ENCODE measurements at places on chromosomes 5 and 9.
A peak's percentile ranks its signal among the peaks of the same experiment; 100 is the strongest.

DNA sequence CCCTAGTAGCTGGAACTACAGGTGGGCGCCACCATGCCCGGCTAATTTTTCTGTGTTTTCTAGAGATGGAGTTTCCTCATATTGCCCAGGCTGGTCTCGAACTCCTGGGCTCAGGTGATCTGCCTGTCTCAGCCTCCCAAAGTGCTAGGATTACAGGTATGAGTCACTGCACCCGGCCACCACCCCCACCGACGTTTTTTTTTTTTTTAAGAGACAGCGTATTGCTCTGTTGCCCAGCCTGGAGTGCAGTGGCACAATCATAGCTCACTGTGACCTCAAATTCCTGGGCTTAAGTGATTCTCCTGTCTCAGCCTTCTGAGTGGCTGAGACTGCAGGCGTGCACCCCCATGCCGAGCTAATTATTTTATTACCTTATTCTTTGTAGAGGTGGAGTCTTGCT, 38.2 kb downstream of the WDR70 start:
- DNase-seq: no peak

DNA sequence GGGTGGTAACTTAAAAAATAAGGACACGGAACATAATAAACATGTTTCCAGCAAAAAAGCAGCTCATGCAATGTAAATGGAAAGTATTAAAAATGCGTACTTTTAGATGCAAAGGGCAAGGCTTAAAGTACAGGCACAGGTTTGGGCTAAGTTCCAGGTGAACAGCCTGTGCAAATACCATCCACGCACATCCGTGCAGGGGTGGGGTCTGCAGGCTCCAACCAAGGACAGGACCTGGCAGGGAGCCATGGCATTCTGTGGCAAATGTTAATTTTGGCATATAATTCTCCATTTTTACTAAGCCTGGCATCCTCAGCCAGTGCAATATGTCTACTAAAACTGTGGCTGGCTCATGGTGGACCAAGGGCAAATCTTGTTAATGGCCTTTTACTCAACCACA, 365.8 kb upstream of the DAP start:
- DNase-seq: no peak

DNA sequence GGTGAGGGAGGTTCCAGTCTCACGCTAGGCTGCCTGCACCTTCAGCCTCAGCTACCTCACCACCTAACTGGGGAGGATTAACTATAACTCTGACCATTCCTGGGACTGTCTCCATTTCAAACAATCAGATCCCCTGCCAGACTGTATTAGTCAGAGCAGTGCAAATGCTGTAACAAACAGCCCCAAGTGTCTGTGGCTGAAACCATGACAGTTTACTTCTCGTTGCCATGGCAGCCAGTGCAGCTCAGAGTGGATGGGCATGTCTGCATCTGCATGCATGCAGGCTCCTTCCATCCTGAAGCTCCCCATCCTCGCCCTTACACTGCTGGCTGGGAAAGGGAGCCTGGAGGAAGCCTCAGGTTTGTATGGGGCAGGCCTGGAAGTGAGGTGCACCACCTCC, 86.7 kb downstream of the KCNIP1 start:
- DNase-seq: no peak

GRCh38 chr9:6328103-6328502, at the start of gene TPD52L3:
Gene TPD52L3 (plus strand): TSS chr9:6328375. CDS start chr9:6328596, 221 bp downstream.
- DNase-seq: no peak

- DNase-seq: no peak
Observed at GRCh38 chr5:88951457-88951856, 68.5 kb upstream of the MEF2C start.

DNA sequence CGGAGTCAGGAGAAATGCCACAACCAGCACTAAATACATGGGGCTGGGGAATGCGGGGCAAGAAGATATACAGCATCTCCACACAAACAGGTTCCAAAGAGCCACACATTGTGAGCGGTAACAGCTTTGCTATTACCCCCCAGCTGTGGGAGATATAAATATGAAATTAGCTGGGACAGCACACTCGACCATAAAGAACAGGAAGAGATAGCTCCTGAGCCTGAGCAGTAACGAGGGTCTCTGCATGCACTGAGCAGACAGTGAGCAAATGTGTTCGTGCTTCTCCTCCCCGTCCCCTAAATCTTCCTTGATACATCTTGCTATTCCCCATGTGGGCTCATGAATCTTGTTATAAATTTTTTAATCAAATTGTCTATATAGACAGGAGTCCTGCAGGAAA, 53.1 kb downstream of the ADAMTS2 start:
- no peak for DNase-seq

DNA sequence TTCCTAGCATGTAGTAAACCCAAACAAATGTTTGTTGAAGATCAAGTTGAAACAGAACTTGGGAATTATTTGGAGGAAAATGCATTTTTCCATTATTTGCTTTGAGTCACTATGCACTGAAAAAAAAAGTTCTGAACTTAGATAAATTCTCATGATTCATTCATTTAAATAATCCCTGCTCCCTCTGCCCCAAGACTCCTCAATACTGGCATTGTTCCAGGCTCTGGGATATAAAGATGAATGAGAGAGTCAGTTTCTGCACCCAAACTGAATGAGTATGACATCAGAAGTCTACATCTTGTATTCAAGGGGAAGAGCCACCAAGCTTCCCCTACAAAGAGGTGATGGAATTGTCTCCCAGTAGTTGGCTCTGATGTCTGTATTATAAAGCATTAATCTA, 123.9 kb downstream of the SEC61B start:
- DNase-seq: peak; percentile 69

GRCh38 chr9:114696814-114697544, 15.0 kb upstream of the TEX48 start:
- peak; percentile 74 for DNase-seq

GRCh38 chr9:96256800-96257199, 45.2 kb downstream of the HSD17B3 start:
- DNase-seq: peak; percentile 13

GRCh38 chr5:145014109-145014508, 821.0 kb downstream of the PRELID2 start:
- no peak for DNase-seq

DNA sequence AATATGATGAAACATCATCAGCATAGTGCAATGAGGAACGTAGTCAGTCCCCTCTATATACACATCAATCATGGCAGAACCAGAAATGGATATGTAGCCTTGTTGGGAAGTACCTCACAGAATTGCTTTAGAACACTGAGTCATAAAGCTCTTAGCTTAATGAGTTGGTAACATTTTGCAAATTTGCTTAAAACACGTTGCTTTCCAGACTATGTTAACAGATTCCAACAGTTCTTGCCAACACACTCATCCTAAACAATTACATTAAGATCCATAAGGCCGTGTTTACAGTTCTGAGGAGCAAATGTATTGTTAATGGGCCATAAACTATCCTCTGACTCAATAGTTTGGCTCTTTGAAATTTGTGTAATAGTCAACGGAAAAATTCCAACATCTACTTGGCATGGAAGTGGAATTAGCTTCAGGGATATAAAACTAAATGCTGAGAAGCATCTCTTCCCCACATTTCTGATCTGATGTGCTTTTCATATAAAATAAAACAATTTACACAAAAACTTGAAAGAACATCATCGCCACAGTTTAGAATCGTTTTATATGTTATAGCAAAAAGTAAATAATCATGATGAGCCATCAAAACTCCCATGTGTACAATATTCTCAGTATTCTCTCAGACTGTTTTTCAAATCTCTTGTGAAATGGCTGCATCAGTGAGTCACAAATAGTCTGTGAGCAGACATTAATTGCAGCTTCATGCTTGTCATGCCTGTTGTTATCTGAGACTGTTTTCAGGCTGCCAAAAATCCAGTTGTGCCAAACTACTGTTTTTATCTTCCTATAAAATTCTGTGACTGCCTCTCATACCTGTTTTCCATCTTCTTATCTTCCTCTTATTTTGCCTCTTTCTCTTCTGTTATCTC, 291.9 kb downstream of the COX7C start:
- peak; percentile 92 for DNase-seq

- peak; percentile 79 for DNase-seq
Observed at GRCh38 chr9:80649001-80649420, 1040.3 kb downstream of the TLE1 start.

GRCh38 chr9:135330307-135330631, 149.3 kb upstream of the PPP1R26 start:
- no peak for DNase-seq

DNA sequence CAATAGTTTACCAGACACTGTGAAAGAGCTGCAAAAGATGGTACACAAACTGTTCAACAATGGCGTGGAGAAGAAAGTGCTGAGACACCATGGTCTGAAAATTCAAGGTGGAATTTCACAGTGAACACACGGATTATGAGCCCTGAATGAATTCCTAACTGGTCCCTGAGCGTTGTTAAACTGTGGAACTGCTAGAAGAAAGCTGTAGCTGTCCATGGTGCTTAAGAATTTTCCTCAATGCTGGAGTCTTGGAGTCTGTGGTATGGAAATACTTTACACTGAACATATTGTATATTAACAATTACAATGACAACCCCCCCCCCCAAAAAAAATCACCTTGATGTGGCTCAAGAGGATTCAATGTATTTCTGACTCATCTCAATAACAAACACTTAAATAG, 68.5 kb downstream of the SLC24A2 start:
- peak; percentile 15 for DNase-seq

DNA sequence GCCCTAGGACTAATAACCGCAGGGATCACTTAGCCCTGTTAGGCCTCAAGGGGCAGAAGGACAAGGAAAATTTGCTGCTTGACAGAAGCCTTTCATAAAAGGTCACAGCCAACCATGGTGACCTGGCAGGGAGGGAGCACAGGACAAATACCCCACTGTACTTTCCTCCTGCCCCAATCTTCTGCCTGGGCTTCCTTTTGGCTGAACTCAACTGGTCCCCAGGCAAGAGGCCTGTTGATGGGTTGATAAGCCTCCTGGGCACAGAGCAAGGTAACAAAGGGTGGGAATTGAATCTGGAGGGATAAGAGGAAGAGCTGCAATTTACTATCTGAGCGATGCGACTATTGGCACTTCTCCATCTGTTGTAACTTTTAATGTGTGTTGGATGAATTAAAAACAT, 392.9 kb downstream of the RASEF start:
- DNase-seq: no peak

GRCh38 chr5:107470295-107470582, 200.5 kb downstream of the EFNA5 start:
- peak; percentile 57 for DNase-seq

GRCh38 chr9:89923961-89924504, 319.2 kb downstream of the GADD45G start:
- DNase-seq: no peak

DNA sequence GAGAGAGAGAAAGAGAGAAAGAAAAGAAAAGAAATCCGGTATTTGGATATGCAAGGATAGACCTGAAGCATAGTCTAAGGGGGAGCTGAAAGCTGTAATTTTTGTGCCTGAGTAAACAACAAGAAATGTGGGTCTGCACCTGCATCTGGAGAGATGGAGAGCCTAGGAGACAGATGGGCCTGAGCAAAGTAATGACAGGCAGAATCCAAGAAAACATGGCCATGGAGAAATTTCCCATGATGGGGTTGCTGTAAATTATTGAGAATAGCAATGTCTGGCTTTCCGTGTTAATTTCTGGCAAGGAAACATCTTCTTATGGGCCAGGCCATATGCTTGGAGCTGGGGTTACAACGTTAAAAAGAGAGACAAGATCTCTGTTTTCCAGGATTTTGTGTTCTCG, 40.2 kb downstream of the YIPF5 start:
- DNase-seq: no peak

Data from EL (cell line).